ENCODE measurements at places on chromosomes 16 and 17.

GRCh38 chr17:59366773-59367656, 35.6 kb downstream of the YPEL2 start:
- peak; percentile 87 for DNase-seq

- no peak for DNase-seq
Measured at GRCh38 chr17:33978889-33979288, 276.2 kb upstream of the CCL2 start.

DNA sequence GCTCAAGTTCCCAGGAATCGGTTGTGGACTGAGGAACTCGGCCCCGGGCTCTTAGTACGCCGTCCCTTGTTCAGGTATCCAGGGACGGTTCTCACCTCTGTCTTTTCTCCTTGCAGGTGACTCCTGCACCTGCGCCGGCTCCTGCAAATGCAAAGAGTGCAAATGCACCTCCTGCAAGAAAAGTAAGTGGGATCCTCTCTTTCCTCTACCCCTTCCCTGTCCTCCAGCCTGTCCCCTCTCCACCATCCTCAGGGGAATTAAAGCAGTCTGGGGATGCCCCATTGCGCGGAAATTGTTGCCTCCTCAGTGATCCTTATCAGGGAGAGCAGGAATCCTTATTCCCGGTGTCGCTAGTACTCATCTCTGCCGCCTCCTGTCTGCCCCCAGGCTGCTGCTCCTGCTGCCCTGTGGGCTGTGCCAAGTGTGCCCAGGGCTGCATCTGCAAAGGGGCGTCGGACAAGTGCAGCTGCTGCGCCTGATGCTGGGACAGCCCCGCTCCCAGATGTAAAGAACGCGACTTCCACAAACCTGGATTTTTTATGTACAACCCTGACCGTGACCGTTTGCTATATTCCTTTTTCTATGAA, 585 bp downstream of the MT2A start:
- DNase-seq: no peak

DNA sequence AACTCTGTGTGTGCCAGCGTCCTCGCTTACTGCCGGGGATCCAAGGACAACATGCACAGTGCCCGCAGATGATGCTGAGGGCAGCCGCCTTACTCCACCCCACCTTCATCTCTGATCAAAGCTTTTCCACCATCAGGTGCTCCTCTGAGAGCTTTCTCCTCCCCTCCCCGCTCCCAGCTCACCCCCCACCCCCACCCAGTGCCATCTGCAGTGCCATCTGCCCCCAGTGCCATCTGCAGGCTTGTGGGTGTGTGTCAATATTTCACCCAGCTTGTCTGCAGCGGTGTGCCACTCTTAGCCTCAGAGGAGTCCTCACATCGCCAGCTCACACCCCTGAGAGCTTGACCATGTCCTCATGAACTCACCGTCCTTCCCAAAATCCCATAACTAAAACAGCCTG, 98.2 kb upstream of the NOL11 start:
- no peak for DNase-seq

All from NCI-H2029 (cell line).